ENCODE measurements at places on chromosomes 3 and 15.
A peak's percentile ranks its signal among the peaks of the same experiment; 100 is the strongest.

DNA sequence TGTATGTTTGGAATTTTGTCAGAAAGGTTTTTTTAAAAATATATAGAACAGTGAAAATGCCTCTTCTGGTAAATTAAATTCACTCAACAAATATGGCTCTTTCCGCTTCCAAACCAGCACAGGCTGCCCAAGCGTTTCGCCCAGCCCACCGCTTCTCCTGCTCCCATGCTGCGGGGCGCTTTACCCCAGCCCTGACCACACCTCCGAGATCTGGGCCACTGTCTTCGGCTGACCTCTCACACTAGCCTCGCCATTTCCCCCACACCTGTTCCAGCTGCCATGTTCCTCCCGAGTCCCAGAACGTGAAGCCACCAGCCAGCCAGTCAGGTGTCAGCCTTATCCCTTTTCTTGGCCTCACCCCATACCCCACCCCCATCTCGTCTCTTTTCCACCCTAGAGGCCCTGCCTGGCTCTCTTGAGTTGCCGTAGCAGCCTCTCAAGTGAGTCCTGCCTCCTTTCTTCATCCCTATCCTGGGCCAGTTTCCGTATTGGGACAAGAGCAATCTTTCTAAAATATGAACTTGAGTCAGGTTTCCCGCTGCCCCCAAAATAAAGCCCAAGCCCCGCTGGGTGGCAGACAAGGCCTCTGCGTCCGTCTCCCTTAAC, 46.5 kb downstream of the SLC12A8 start:
- no peak for DNase-seq

DNA sequence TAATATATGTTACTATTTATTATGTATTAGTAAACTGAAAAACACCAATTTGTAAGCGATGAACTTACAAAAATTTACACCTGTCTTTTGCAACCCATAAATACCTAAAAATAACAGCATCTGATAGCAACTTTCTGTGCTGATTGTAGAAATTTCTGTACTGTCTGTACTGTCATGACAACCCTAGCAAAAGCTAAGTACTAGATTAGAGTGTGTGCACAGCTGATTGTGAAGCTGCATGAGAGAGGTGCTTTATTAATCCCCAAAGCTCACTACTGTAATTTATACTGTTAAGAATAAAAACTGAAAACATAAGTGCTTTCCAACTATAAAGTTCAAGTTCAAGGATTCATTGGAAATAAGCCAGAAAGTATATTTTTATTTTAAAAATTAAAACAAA, 815 bp downstream of the BCL2A1 start:
- no peak for DNase-seq

DNA sequence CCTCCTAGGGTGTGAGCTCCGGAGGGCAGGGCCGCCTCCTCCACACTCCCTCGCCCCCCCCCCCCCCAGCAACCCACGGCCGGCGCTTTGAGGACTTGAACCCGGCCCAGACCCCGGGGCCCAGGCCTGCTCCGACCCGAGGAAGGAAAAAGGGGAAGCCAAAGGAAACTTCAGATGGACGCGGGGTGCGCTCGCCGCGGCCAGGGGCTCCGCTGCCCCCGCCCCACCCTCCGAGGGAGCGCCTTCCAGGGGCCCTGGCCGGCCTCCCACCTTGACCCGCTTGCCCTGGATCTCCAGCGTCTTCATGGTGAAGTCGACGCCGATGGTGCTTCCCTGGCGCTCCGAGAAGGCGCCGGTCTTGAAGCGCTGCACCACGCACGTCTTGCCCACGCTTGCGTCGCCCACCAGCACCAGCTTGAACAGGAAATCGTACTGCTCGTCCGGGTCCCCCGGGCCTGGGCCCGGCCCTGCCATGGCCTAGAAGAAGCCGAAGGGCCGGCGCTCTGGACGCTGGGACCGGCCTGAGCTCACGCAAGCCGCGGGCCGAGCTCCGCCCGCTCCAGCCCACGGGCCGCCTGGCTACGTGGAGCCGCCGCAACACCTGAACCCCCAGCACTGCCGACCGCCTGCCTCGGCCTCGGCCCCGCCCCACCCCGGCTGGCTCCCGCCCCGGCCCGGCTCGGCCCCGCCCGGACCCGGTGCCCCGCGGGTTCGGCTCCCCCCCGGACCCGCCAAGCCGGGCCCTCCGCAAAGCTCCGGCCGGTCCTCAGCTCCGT, 400 bp downstream of the RAB43 start:
- peak; percentile 39 for DNase-seq

GRCh38 chr3:13827256-13827655, 52.6 kb downstream of the WNT7A start:
- no peak for DNase-seq

- no peak for DNase-seq
Observed at GRCh38 chr3:127180859-127181258, 12.1 kb upstream of the PRR23E start.

DNA sequence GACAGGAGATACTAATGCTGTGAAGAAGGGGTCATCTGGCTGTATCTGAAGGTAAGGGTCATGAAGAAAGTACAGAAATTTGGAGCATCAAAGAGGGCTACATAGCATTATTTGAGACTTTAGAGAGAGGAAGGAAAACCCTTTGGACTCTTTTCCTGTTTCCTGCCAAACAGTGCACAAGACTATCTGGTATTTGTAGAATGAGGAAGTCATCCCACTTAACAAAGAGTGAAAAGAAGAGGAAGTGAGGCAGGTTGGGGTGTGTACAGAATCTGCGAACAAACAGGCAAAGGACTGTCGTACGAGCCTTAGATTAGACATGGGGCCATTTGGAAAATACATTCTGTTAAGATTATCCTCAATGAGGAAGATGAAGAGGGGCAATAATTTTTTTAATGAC, 546.8 kb upstream of the EPHA6 start:
- no peak for DNase-seq

GRCh38 chr3:18019161-18019495, 276.7 kb upstream of the TBC1D5 start:
- no peak for DNase-seq

- no peak for DNase-seq
Observed at GRCh38 chr3:154018100-154018696, 103.0 kb upstream of the ARHGEF26 start.

DNA sequence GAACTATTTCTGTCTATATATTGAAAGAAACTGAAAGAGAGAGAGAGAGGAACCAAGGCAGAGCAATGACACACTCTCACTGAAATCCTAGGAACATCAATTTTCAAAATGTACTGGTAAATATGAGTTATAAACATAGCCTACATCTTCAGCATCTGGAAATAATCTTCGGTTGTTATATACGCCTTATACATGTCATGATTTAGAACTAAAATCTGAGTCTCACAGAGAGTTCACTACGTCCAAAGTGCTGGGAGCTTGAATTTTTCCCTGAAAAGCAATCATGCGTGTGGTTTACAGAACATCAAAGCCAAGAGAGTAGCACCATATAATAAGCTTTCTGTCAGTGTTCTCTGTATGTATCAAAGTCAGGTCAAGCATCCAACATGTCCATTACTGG, 420.0 kb upstream of the CBLB start:
- no peak for DNase-seq

DNA sequence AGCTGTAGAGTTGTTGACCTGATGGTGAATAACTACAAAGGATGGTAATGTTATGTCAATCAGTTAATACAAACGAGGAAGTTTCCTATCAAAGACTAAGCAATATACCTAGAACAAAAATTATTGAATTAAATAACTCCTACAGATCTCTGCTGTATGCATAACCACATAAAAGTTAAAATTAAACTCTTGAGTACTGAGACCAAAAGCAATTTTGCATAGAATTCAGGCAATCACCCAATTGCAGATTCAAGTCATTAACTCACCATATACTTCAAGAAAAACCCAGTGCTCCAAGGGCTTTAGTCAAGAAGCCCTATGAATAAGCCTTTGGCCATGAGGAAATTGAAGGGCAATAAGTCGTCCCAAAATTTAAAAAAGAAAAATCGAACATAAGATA, 518.8 kb downstream of the MECOM start:
- no peak for DNase-seq

GRCh38 chr3:170585937-170586310, at the start of gene SLC7A14:
Gene SLC7A14 (minus strand): TSS chr3:170586075. CDS start chr3:170526936, 59,139 bp downstream.
- DNase-seq: no peak

GRCh38 chr3:160747422-160747821, 8.6 kb upstream of the PPM1L start:
- DNase-seq: no peak

DNA sequence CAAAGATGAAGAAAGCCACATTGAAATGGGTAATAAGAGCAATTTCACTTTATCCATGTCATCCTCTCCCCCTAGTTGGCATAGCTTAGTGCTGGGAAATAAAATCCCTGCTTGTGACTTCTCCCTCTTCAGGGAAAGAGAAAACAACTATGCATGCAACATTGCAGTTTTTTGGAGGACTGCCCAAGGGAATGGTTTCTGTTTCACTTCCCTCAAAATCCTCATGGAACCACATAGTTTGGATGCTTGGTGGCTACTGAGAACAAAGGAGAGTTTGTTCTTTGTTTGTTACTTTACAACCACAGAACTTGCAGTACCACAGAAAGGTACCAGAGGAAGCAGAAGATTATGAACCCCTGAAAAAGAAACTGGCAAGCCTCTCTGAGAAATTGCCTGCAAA, 384.6 kb upstream of the RORA start:
- DNase-seq: no peak

GRCh38 chr3:106367496-106367895, 498.7 kb upstream of the CBLB start:
- DNase-seq: no peak

- no peak for DNase-seq
Observed at GRCh38 chr3:107810171-107811071, 280.4 kb downstream of the CD47 start.

GRCh38 chr3:100966807-100967206, 26.4 kb downstream of the ABI3BP start:
- no peak for DNase-seq

DNA sequence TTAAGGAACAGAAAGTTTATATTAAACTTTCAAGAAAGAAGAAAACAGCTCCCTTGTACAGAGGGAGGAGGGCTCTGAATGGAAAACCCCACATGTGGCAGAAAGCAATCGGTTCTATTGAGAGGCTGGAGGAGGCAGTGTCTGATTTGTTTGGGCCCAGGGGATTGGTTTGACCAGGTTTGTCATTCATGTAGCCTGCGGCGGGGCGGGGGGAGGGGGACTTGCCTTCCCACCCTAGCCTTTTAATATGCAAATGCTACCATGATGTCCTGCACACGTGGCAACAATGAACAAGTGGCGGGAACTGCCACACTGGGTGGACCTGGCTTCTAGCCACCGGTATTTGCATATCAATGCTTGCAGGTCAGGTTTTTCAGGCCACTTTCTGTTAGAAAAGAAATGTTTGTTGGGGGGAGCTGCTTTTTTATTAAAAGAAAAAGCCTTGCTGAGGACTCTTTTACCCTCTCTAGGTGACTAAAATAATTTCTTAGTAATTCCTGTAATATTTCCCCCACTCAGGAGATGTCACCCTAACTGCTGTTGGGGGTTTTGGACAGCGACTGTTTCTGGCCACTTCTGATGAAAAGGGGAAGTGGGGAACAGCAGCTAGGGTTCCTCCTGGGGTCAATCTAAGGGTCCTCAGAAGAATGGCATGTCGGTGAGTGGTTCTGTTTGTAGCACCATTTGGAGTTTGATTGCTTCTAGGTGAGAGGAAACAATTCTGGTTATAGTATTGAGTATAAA, 691.2 kb downstream of the TBL1XR1 start:
- no peak for DNase-seq

- no peak for DNase-seq
Observed at GRCh38 chr3:197901626-197902025, 48.4 kb upstream of the RPL35A start.

- no peak for DNase-seq
Observed at GRCh38 chr15:59307165-59307537, 65.5 kb downstream of the MYO1E start.

GRCh38 chr3:122365073-122365472, 18.0 kb downstream of the MIX23 start:
- DNase-seq: no peak

- no peak for DNase-seq
Observed at GRCh38 chr3:43268636-43269035, 17.7 kb upstream of the SNRK start.

- no peak for DNase-seq
Observed at GRCh38 chr3:108487439-108487838, 23.0 kb downstream of the MYH15 start.

- no peak for DNase-seq
Observed at GRCh38 chr15:40290918-40291574, 8.2 kb upstream of the ANKRD63 start.

GRCh38 chr3:185961675-185962232, 23.9 kb upstream of the TRA2B start:
- no peak for DNase-seq

GRCh38 chr3:162200836-162201235, 704.2 kb downstream of the OTOL1 start:
- DNase-seq: no peak

DNA sequence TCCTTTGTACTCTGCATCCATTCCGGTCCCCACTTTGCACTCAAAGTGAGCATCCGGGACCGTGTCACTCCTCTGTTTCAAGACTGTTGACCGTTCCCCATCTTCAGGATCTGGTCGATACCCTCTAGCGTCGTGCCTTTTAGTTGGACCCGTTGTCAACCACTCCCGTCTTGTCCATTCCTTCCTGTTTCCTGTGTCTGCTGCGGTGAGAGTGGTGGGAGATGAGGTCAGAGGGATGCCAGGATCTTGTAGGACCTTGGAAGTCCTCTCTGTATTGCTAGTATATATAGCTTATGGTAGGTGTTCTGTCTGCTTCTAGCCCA, 624 bp downstream of the BRK1 start:
- no peak for DNase-seq

DNA sequence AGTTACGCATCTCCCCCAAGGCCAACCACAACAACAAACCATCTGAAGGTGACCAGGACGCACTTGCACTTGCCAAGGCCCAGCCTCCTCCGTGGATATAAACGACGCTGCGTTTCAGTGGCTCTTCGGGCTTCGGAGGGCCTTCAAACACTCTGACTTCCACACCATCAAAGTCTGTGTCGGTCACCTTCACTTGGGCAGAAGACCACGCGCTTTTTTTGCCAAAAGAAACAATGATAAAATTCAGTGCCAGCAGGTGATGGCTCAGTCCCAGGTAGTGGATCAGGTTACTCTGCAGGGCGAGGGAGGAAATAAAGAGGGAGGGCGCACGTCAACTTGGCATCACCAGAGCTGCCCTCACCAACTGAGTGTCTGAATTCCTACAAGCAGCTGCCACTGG, 63.0 kb downstream of the NCEH1 start:
- no peak for DNase-seq

- DNase-seq: no peak
Observed at GRCh38 chr15:31145271-31145911, 43.9 kb upstream of the TRPM1 start.

GRCh38 chr15:80985981-80986380, 3.6 kb downstream of the MESD start:
- DNase-seq: no peak

GRCh38 chr3:101379658-101380376, 59.4 kb upstream of the IMPG2 start:
- no peak for DNase-seq

DNA sequence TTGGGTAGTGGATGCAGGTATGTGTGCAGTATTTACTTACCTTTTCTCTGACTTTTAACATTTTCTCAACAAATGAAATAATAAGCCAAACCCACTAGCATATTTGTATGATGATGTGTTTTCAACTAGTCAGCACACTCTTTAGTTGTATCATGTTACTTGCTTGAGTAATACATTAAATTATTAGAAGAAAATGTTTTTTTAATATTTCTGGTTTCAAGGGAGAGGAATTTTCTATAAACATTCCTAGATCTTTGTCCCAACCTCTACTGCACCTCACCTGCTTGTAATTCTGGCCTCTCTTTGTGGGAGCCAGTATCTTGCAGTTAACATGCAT, 161.8 kb upstream of the CBLB start:
- no peak for DNase-seq

GRCh38 chr3:67685499-67685898, 31.1 kb upstream of the SUCLG2 start:
- DNase-seq: no peak

GRCh38 chr15:26083896-26084295, 220.8 kb upstream of the ATP10A start:
- DNase-seq: no peak

All from stimulated activated CD8-positive, alpha-beta memory T cell treated with anti-CD3 and anti-CD28 coated beads, Interleukin-15, amount 100 ng/mL, for 4 hours (primary cell).